ENCODE measurements at places on chromosomes 5 and 9.

GRCh38 chr9:136355616-136356557 lies 7.7 kb downstream of the DNLZ start:
- no peaks in the 10 kb centered on the region for H3K36me3 ChIP-seq
- no peak overlapping the region for H3K4me3 ChIP-seq
- H3K27ac ChIP-seq = no peak overlapping the region
- no peaks in the 10 kb centered on the region for H3K27me3 ChIP-seq
- no peak for DNase-seq
- no peaks in the 10 kb centered on the region for H3K4me1 ChIP-seq

DNA sequence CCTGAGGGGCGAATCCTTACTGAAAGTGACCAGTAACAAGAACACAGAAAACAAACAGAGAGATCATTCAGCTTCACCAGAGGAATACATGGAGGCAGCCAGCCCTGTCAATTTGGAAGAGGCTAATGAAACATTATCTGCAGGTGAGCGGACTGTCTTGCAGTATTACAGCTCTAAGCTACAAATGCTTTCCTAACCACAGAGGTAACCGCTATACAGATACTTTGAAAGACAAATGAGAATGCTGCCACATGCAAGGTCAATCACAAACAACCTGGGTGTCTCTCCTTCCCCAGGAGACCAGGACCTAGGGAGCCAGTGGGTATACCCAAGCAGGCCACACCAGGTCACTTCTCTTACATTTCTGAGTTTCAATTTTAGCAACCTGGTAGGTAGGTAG lies 30.2 kb downstream of the EFNA5 start:
- H3K4me3 ChIP-seq = no peak overlapping the region
- no peaks in the 10 kb centered on the region for H3K4me1 ChIP-seq
- H3K27me3 ChIP-seq = peaks cover 11% of the 10 kb centered on the region
- no peak for DNase-seq
- no peak overlapping the region for H3K27ac ChIP-seq

GRCh38 chr5:10288592-10289219 lies 19.0 kb downstream of the CMBL start:
- no peaks in the 10 kb centered on the region for H3K36me3 ChIP-seq
- peaks cover 12% of the 10 kb centered on the region for H3K4me1 ChIP-seq
- DNase-seq = peak; percentile 56

DNA sequence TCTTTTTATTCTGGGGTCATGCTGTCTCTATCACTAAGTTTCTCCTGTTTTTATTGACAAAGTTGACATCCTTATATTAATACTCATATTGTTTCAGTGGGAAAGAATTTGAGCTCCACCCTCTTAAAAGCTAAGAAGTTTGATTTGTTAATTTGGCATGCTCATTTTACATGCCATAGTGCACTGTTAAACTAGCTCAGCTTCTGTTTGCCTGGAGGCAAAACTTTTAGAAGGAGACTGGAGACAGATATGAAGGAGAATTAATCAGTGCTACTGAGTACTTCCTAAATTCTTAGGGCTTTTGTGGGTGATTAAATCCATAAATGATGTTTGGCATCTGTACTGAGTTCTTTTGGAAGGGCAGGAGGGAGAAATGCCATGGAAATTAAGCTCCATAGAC lies 138.9 kb downstream of the NTRK2 start:
- no peaks in the 10 kb centered on the region for H3K36me3 ChIP-seq
- H3K4me1 ChIP-seq = no peaks in the 10 kb centered on the region
- H3K27ac ChIP-seq = no peak overlapping the region
- no peak for DNase-seq
- H3K27me3 ChIP-seq = no peaks in the 10 kb centered on the region

DNA sequence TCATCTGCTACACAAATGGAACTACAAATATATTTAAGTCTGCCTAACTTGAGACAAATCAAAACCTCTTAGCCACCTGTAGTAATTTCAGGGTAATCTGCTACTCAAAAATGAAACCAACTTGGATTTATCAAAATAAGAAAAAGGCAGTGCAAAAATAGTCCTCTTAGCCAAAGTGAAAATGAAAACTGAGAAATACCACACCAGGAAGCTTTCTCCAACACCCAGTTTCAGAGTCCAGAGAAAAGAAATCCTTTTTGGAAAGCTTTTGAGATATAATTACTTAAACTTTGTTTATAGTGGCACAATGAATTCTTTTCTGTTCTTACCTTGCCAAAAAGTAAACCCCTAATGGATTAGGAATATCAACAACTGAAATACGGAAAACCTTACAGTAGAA lies 990.4 kb downstream of the EFNA5 start:
- no peak overlapping the region for H3K4me3 ChIP-seq
- no peaks in the 10 kb centered on the region for H3K27me3 ChIP-seq
- H3K36me3 ChIP-seq = no peaks in the 10 kb centered on the region
- no peaks in the 10 kb centered on the region for H3K4me1 ChIP-seq

DNA sequence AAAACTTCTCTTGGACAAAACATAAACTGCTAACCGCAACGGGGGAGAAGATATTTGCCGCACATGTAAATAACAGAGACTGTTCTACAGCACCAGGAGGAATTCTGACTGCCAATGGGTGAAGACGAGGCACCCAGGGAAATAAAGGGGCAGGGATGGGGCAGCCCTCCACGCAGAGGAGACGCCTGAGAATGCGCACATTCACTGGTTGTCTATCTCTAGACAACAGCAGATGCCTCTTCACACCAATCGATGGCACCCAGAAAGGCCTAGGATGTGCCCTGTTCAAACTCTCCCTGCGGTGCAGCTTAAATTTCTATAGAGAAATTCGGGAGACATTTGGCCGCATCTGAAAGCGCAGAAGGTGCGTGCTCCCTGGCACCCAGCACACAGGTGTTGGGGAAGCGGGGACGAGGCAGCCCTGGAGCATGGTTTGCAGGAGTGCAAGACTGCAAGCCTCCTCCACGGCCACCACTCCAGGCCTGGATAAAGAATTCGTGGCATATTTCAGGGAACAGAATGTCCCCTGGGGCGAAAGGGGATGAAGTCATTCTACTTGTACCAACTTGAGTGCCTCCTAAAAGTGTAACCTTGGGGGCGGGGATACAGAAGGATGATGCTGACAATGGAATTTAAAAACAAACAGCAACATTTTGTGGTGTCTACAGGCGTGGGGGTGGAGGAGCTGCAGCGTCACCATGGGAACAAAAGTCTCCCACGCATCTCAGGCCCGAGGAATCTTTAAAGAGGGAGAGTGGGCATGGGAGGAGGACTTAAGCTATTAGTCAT lies 6.3 kb upstream of the IRX2 start:
- no peak overlapping the region for H3K27ac ChIP-seq
- H3K27me3 ChIP-seq = peaks cover 51% of the 10 kb centered on the region
- no peaks in the 10 kb centered on the region for H3K36me3 ChIP-seq
- H3K4me1 ChIP-seq = peaks cover 20% of the 10 kb centered on the region
- H3K4me3 ChIP-seq = no peak overlapping the region

- no peak for DNase-seq
- H3K36me3 ChIP-seq = no peaks in the 10 kb centered on the region
Observed at GRCh38 chr5:91142819-91143218, 240.3 kb downstream of the ARRDC3 start.

DNA sequence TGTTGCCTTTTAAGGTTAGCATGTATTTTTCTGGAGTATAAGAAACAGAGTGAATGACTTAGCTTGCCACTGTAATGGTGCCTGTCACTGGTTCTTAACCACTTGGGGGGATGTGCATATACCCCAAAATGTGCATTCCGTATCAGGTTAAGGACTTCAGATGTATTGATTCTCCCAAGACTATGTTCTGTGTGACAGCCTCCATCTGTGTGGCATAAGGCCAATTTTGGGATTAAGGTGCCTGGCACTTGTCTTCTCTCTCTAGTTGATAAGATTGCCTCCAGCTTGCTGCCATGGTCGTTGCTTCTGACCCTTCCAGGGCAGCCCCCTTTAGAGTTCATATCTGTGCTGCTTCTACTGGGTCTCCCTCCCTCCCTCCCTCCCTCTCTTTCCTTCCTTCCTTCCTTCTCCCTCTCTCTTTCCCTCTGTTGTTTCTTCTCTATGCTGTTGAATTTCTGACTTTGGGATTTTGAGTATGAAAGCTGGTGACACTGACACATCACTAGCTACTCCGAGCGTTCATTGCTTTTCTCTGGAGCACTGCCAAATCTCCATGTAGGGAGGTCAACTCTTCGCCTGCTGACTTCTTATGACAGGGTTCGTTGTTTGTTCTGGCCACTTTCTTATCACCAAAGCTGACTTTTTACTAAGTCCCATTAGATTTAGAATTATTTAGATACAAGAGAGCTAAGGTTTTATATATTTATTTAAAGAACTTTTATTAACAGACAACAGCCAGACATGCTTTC lies 31.0 kb downstream of the TNFAIP8 start:
- no peak overlapping the region for H3K4me3 ChIP-seq
- DNase-seq = no peak
- peak overlapping the region; percentile 91 for H3K27ac ChIP-seq
- H3K36me3 ChIP-seq = peaks cover 59% of the 10 kb centered on the region

DNA sequence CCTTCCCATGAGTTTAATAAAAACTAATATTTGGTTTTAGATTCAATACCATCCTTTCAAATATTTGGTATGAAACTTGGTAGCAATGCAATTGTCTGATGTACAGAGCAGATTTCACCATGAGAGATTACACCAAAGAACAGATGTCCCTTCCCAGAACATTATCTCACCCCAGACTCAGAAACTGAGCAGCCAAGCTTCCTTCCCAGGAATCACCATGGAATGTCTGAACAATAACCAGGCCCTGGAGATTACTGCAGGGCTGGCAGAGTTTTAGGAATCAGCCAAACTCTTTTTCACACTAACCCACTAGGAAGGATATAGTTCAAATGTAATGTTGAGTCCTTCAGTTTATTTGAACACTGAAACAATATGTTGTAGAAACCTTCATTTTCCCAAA lies 23.9 kb downstream of the CLTA start:
- H3K27me3 ChIP-seq = no peaks in the 10 kb centered on the region
- peaks cover 44% of the 10 kb centered on the region for H3K36me3 ChIP-seq
- H3K27ac ChIP-seq = peak overlapping the region; percentile 48

DNA sequence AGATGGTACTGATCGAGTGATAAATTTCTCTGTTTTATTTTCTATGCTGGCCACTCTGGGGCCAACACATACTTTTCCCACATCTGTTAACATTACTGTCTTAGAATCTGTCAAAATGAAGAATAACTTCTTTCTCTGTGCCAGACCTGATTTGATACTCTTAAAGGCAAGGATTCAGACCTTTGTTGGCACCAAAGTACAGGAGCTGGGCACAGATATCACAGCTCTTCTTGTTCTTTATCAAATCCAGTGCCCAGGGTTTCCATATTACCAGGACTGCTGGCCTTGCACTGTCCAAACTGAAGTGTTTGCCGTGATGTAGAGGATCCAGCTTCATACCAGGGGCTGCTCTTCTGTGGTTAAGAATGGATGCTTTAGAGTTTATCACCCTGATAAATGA lies 20.9 kb downstream of the ZNF474 start:
- peaks cover 2% of the 10 kb centered on the region for H3K27me3 ChIP-seq
- no peak for DNase-seq
- no peak overlapping the region for H3K4me3 ChIP-seq
- peaks cover 18% of the 10 kb centered on the region for H3K4me1 ChIP-seq
- H3K36me3 ChIP-seq = no peaks in the 10 kb centered on the region

DNA sequence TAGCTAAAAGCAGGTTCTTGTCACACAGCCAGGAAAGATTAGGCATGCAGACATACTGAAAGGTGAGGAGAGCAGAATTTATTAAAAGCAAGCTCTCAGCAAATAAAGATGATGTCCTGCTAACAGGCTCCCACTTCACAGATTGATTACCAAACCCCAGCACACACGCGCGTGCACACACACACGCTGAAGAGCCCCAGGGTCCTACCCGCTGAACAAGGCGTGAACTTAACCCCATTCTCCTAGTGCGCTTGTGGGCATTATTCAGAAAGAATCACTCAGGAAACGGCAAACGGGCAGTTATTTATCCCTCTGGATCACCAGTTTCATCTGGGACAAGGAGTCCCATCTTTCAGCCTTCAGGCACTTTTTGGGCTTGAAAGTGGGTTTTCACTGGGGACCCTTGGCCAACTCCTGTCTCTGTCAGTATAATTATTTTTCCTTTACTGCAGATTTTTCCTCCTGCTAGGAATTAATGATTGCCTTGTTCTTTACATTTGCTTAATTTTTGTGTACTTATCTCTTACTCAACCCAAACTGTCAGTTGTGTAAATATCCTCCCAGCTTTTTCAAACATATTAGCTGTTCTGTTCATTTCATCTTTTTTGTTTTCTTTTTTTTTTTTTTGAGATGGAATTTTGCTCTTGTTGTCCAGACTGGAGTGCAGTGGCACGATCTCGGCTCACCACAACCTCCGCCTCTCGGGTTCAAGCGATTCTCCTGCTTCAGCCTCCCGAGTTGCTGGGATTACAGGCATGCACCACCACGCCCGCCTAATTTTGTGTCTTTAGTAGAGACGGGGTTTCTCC lies 92.6 kb downstream of the RIC1 start:
- H3K4me1 ChIP-seq = peaks cover 3% of the 10 kb centered on the region
- peaks cover 59% of the 10 kb centered on the region for H3K36me3 ChIP-seq
- no peak overlapping the region for H3K4me3 ChIP-seq
- H3K27ac ChIP-seq = no peak overlapping the region
- no peak for DNase-seq

- peaks cover 20% of the 10 kb centered on the region for H3K4me1 ChIP-seq
- H3K36me3 ChIP-seq = peaks cover 4% of the 10 kb centered on the region
- no peak for DNase-seq
- H3K27me3 ChIP-seq = no peaks in the 10 kb centered on the region
- H3K4me3 ChIP-seq = no peak overlapping the region
Observed at GRCh38 chr9:5896863-5897262, 6.2 kb downstream of the MLANA start.

- H3K4me1 ChIP-seq = no peaks in the 10 kb centered on the region
- no peaks in the 10 kb centered on the region for H3K27me3 ChIP-seq
- no peak for DNase-seq
- H3K27ac ChIP-seq = no peak overlapping the region
- no peaks in the 10 kb centered on the region for H3K36me3 ChIP-seq
Observed at GRCh38 chr9:24459953-24460352, 85.7 kb downstream of the IZUMO3 start.

DNA sequence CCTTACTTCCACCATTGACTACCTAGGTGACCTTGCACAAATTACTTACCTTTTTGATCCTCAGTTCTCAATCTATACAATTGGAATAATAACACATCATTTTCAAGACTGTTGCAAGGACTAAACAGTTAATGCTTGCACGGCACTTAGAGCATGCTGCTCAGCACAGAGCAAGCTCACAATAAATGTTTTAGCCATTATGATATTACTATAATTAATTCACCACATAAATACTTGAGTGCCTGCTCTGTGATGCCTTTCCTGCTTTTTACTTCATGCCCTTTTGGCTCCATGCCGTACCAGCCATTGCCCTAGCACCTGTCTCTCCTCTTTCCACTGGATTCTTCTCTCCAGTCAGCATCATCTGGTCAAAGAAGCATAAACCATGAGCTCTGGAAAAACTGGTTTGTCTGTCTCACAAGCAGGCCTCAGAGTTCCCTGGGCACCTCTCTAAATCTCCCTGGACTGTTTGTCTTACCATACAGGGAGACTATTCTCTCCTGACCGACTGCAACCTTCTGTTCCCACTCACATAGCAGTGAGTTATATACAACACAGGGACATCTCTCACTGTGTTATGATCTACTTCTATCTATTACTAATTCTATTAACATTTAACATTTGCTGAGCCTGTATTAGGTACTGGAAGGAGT lies 260.4 kb upstream of the ADRA1B start:
- no peak overlapping the region for H3K27ac ChIP-seq
- no peaks in the 10 kb centered on the region for H3K36me3 ChIP-seq
- no peaks in the 10 kb centered on the region for H3K27me3 ChIP-seq
- no peak for DNase-seq
- no peaks in the 10 kb centered on the region for H3K4me1 ChIP-seq

- no peak overlapping the region for H3K27ac ChIP-seq
- DNase-seq = no peak
Observed at GRCh38 chr9:110802416-110803035, 133.9 kb downstream of the MUSK start.
